ENCODE measurements at places on chromosomes 2 and 18. TPM values are rescaled to one million over a fixed set of nuclear protein-coding genes. Genes with fewer than 3 reads are reported as not detected.

LIMS4 gene
- not detected for total RNA-seq

DLX1 gene
- not detected for total RNA-seq

DOCK10 gene
- 0.48 TPM for total RNA-seq

OR6B2 gene
- not detected for total RNA-seq

TWSG1 gene
- 50.1 TPM for total RNA-seq

DNAH7 gene
- total RNA-seq: under 0.01 TPM

MYO7B gene
- total RNA-seq: not detected

IFIH1 gene
- total RNA-seq: 15.2 TPM

CYP20A1 gene
- total RNA-seq: 31.1 TPM

REG1B gene
- total RNA-seq: not detected

SERPINB11 gene
- not detected for total RNA-seq

DCDC2C gene
- total RNA-seq: not detected

NOL4 gene
- total RNA-seq: under 0.01 TPM

SSB gene
- total RNA-seq: 79.1 TPM

BCL2 gene
- 2.6 TPM for total RNA-seq

RGPD4 gene
- not detected for total RNA-seq

Data from tracheal epithelial cell (primary cell).